Pancreas (tissue), 10 donors: ENCODE measurements at places on chromosomes 12 and 14. TPM values are rescaled to one million over a fixed set of nuclear protein-coding genes. Genes with fewer than 3 reads are reported as not detected.

NELL2 gene
- 0.77 TPM for polyA plus RNA-seq

CLEC1B gene
- 0.02 TPM for polyA plus RNA-seq

CSRNP2 gene
- 9.2 TPM for polyA plus RNA-seq

APEX1 gene
- polyA plus RNA-seq, result 88.2 TPM

- no peaks in the 10 kb centered on the region for H3K27me3 ChIP-seq
- peak overlapping the region; percentile 94 for H3K4me3 ChIP-seq
- no peak overlapping the region for H3K27ac ChIP-seq
- H3K4me1 ChIP-seq, result peaks cover 11% of the 10 kb centered on the region
Observed at GRCh38 chr14:96797582-96798349, 584 bp downstream of the VRK1 start.

- no peaks in the 10 kb centered on the region for H3K36me3 ChIP-seq
- no peak overlapping the region for H3K27ac ChIP-seq
- no peak overlapping the region for H3K4me3 ChIP-seq
- no peaks in the 10 kb centered on the region for H3K27me3 ChIP-seq
- DNase-seq, result no peak
Observed at GRCh38 chr12:2673966-2674810, 120.6 kb upstream of the FKBP4 start.

DNA sequence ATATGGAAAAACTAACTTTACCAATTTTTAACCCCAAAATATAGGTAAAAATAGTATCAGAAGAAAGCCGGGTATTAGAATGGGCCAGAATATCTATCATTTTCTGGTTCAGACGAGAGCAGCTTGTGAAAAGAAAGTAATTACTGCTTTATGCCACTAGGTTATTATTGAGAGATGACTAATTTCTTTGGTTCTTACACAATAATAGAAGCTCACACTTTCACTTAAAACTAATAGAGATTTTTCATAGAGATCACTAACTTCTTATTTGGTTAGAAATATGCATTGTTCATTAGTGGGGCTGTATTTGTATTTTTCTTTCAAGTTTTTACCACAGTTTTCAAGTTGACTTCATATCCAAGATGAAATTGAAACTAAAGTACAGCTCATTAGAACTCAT, 1241.2 kb upstream of the FLRT2 start:
- H3K4me1 ChIP-seq, result no peaks in the 10 kb centered on the region
- no peak for DNase-seq
- H3K27me3 ChIP-seq, result no peaks in the 10 kb centered on the region
- H3K36me3 ChIP-seq, result no peaks in the 10 kb centered on the region

DNA sequence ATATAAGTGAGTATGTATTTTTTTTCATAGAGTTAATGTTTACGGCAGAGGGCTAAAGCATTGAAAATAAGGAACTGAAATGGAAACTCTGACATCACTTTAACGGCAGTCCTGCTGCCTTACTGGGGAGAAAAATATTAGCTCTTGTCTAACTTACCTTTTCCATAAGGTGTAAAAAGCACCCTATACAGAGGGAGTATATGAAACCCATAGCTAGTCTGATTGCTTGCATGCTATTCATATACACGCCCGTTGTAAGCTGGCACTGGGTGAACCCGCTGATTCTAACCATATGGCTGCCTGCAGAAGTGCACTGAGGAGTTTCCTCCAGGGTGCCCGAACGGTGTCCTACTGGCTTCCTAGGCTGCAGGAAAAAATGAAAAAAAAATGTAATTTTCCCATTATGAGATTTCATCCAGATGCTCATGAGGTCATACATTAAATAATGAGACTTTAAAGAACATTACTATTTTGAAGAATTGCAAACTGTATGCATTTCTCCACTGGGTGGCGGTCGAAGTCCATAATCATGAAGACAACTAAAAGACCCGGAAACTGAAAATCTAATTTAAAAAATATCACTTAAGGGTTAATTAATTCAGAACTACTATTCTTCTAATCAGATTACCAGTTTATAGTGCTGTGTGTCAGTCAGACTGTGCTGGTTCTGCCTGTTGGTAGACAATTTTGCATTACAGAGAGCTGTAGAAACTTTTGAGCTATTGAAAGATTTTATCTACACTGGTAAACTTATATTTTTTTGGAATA, 144.7 kb downstream of the ALX1 start:
- H3K36me3 ChIP-seq, result no peaks in the 10 kb centered on the region
- H3K27me3 ChIP-seq, result no peaks in the 10 kb centered on the region
- H3K27ac ChIP-seq, result no peak overlapping the region
- H3K4me3 ChIP-seq, result no peak overlapping the region
- no peak for DNase-seq
- H3K4me1 ChIP-seq, result peaks cover 3% of the 10 kb centered on the region

- no peak overlapping the region for H3K4me3 ChIP-seq
- no peaks in the 10 kb centered on the region for H3K27me3 ChIP-seq
- H3K36me3 ChIP-seq, result peaks cover 7% of the 10 kb centered on the region
- H3K4me1 ChIP-seq, result peaks cover under 1% of the 10 kb centered on the region
Observed at GRCh38 chr14:35395283-35395682, 9.3 kb downstream of the NFKBIA start.

- no peak for DNase-seq
- no peak overlapping the region for H3K4me3 ChIP-seq
- H3K27me3 ChIP-seq, result no peaks in the 10 kb centered on the region
- no peaks in the 10 kb centered on the region for H3K4me1 ChIP-seq
Observed at GRCh38 chr14:31142455-31143087, 65.0 kb downstream of the HECTD1 start.

DNA sequence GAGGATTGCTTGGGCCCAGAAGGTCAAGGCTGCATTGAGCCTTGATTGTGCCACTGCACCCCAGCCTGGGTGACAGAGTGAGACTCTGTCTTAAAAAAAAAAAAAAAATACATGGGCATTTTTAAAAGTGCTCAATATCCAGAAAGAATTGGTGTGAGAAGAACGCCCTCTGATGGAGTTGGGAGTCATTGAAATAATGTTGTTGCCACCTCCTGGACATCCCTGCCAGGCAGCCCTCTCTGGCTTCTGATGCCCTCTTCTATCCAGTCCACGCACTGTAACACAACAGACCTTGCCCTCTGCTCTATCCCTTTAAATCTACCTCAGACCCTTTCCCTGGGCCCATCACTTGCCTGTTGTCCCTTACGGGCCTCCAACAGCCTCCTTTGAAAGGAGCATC, 4.9 kb downstream of the PTGDR start:
- DNase-seq, result no peak
- H3K4me3 ChIP-seq, result no peak overlapping the region
- H3K27ac ChIP-seq, result no peak overlapping the region
- H3K4me1 ChIP-seq, result no peaks in the 10 kb centered on the region
- no peaks in the 10 kb centered on the region for H3K36me3 ChIP-seq
- no peaks in the 10 kb centered on the region for H3K27me3 ChIP-seq

- no peak overlapping the region for H3K4me3 ChIP-seq
- DNase-seq, result no peak
- H3K4me1 ChIP-seq, result no peaks in the 10 kb centered on the region
- H3K27me3 ChIP-seq, result no peaks in the 10 kb centered on the region
- H3K27ac ChIP-seq, result no peak overlapping the region
- H3K36me3 ChIP-seq, result no peaks in the 10 kb centered on the region
Observed at GRCh38 chr12:104172570-104172947, 34.5 kb upstream of the NFYB start.
